ENCODE measurements at places on chromosomes 11 and 22. TPM values are rescaled to one million over a fixed set of nuclear protein-coding genes. Genes with fewer than 3 reads are reported as not detected.

DNA sequence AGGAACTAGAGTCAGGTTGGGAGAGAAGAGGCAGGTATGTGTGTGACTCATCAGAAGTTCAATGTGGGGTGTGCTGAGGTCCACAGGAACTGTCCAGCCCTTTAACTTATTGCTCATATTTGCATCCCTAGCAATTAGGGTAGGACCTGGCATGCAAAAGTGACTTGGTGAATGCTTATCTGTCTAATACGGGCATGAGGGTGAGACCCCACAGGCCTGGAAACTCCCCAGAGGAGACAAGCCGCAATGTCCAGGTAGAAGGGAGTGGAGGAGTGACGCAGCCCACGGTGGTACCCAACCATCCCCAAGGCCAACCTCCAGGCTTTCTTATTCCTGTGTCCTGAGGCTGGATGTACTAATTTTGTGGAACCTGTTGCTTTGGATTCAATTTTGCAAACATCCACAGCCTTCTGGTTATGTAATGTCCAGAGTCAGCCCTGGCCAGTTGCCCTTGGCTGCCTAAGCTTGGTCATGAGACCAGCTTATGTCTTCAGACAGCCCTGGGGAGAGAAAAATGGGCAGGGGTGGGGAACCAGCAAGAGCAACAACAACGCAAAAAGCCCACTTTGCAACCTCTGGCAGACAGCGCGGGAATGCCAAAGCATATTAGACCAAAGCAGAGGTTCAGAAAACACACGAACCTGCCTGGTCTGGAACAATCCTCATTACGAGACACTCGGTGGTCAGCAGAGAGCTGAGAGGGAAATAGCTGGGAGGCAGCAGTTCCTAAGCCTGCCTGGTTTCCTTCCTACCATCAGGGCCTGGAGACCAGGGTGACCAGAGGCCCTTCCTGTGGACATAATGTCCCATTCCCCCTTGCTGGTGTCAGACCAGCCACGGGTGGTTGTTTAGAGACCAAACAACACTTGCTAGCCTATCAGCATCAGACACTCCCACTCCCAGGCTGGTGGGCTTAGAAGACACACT lies 49.3 kb downstream of the TIMP3 start:
- DNase-seq: peak; percentile 90

The LRRC75B gene
- 17.5 TPM for total RNA-seq

DNA sequence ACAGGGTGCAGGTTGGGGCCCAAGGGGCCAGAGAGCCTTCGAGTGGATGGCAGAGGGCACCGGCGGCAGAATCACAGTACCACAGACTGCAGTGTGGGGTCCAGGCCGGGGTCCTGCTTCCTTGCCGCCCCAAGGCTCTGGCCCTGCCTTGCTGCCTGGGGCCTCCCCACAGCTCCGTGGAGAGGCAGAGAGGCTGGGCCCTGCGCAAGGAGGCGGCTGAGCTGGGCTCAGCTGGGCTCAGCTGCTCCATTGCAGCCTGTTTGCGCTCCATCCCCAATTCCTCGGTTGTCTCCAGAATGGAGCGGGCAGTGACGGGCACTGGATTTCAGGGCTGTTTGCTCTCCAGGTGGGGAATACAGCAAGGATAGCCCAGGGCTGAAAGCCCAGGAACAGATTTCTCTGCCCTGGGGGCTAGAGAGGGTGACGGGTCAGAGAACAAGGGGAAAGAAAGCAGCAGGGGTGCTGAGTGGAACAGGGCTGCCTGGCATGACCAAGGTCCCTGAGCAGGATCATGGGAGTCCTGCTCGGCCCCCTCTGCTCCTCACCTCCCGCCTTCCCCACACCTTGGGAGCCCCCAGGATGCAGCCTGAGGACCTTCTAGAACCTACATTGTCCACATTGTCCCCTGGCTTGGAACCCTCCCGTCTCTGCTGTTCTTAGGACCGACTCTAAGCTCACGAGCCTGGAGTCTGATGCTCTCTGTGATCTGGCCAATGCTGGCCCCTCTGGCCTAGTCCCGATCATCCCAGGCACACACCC lies 18.9 kb downstream of the MRGPRG start:
- no peak for DNase-seq

GRCh38 chr22:30574095-30574981 lies at the start of gene GAL3ST1:
GAL3ST1 (minus strand) TSS chr22:30574665; CDS start chr22:30557392, 17,273 bp downstream.
- peak; percentile 70 for DNase-seq

The NNMT gene
- 322 TPM for total RNA-seq

GRCh38 chr22:27283714-27284113 lies 517.8 kb downstream of the MN1 start:
- DNase-seq: no peak

DNA sequence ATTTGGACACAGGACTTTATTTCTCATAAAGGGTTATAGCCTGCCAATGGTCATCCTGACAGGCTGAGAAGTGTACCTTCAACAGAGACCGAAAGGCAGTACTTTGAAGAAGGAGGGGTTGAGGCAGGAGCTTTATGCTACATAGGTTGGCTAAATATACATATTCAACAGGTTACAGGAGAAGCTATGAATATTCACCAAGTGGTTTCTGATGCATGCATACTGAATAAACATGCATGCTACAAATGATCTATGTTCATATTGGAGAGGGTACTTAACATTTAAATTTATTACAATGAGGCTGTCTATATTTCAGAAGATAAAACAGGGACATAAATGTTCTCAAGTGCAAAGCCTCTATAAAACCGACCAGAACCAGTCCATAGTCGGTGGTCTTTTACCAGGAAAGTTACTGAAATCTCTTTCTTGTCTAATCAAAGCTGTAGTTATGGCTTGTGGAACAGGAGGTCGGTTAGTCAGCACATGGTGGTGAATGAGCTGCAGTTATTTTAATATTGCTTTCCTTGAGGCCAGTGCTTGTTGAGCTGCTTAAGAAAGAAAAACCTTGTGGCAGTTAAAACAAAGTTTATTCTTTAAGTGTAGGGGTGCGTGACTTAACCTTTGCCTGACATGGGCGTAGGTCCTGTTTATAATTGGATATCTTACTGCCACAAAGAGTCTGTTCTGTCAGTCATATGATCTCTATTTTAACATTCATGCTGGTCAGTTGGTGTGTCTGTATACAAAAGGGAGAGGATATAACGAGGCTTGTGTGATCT lies 19.5 kb downstream of the CNTF start:
- DNase-seq: no peak

DNA sequence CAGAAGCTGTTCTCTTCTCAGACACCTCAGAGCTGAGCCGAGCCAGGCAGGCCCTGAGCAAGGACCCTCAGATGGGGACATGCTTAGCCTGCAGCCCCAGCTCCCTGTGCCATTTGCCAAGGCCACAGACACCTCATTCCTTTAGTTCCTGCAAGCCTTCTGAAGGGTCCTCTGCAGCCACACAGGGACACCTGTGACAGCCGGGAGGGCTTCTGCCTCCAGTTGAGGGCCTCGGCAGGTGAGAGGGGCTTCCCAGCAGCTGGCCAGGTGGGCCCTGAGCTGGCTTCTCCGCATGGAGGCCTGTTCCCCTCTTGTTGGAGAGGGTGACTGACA lies 18.2 kb downstream of the INCENP start:
- DNase-seq: no peak

Data from sciatic nerve (tissue), 2 donors.